MCF 10A (cell line): ENCODE measurements at places on chromosomes 12 and 14.

- no peak for DNase-seq
These were observed 2.8 kb upstream of the KRT1 start for GRCh38 chr12:52682938-52683574.

GRCh38 chr12:64028541-64028940, 184.0 kb downstream of the SRGAP1 start:
- no peak for DNase-seq

GRCh38 chr14:68841016-68841809, 48.3 kb upstream of the ZFP36L1 start:
- DNase-seq: no peak

- peak; percentile 73 for DNase-seq
These were observed 17.3 kb upstream of the TMPRSS12 start for GRCh38 chr12:50825372-50825838.

GRCh38 chr12:121423253-121423652, 23.3 kb downstream of the RNF34 start:
- DNase-seq: no peak

DNA sequence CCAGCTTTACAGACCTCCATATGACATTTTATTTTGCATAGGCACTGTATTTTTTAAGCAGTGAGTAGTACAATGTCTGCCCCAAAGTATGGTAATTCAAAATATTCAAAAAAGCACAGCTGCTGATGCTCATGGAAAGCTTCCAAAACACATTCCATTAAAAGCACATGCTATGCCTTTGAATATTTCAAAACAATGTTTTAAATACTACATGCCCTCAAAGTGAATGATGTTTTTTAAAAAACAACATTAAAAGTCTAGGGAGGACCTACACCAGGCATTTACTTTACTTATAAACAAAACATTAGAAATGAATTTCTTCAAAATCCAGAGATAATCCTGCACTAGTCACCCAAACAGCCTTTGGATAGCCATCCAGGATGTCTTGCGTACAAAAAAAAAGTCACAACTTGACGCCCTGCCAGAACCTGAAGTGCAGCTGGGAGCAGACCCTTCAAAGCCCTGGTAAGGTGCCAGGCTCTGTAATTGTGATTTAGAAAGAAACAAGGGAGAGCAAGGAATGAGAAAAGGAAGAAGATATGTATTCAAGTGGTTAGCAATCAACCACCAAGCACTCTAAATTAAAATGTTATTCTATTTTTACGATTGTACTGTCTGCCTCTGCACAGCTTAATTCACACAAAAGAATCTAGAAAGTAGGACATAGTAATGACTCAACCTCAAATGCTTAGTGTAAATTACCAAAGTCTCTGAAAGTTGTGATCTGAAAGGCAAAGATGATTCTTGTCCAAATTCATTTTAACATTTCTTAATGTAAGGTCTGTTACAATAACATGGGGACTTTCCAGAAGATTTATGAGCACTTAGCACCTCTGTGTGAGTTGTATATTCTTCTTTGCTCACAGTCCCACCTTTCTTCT, 31.9 kb downstream of the CEP83 start:
- DNase-seq: peak; percentile 65

DNA sequence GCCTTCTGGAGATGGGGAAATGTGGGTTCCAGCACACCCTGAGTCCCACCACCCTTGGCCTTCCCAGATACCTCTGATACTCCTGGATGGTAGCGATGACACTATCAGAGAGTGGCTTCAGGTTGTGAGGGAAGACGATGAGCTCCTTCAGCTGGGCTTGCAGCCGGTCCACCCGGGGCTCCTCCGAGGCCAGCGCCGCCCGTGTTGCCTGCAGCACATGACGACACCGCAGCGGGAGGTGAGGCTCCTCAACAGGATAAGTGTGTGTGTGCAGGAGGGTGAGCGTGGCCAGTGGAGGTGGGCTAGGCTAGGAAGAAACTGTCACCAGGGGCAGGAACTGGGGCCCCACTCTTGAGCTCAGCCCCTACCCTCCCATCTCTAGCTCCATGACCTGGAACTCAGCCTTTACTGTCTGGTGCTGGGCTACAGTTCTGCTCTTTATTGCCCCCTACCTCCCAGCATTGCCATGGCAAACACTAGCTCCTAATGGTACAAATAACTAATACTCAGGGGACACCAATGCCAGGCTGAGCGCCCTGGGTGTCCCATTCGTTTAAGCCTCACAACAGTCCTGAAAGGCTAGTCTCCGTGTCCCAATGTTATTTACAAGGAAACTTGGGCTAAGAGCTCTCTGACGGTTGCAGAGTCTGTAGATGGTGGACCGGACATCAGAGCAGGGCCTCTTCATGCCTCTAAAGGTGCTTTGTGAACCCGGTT, 64.1 kb downstream of the SYNE3 start:
- peak; percentile 28 for DNase-seq

- DNase-seq: no peak
These were observed 26.0 kb downstream of the ITPK1 start for GRCh38 chr14:93089521-93090269.

DNA sequence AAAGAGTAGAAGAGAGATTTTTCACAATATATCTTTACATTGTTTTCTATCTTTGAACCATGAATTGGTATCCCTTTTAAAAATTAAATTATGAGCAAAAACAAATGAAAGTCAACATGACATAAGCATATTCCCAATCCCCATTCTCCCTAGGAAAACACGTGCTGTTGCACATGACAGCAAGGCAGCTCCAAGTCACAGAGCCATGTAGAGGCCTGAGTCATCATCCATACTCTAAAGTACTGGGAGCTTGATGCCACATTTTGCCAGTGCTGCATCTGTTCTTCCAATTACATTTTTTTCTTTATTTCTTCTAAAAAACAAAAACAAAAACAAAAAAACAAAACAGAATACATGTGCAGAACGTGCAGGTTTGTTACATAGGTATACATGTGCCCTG, 115.2 kb downstream of the ITPR2 start:
- no peak for DNase-seq

DNA sequence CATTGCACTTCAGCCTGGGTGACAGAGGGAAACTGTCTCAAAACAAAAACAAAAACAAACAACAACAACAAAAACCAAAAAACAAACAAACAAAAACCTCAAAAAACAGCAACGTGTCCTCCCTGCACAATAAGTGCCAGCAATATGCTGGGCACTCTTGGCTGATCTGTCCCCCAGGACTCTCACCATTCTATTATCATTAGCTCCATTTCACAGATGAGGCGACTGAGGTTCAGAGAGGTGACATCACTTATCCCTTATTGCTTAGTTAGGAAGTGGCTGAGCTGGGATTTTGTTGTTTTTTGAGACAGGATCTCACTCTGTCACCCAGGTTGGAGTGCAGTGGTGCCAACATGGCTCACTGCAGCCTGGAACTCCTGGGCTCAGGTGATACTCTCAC, 33.0 kb upstream of the CCDC63 start:
- no peak for DNase-seq

GRCh38 chr14:95143808-95144620, 13.3 kb downstream of the DICER1 start:
- no peak for DNase-seq

- DNase-seq: no peak
These were observed 56.5 kb upstream of the PCNX4 start for GRCh38 chr14:60035177-60035576.

DNA sequence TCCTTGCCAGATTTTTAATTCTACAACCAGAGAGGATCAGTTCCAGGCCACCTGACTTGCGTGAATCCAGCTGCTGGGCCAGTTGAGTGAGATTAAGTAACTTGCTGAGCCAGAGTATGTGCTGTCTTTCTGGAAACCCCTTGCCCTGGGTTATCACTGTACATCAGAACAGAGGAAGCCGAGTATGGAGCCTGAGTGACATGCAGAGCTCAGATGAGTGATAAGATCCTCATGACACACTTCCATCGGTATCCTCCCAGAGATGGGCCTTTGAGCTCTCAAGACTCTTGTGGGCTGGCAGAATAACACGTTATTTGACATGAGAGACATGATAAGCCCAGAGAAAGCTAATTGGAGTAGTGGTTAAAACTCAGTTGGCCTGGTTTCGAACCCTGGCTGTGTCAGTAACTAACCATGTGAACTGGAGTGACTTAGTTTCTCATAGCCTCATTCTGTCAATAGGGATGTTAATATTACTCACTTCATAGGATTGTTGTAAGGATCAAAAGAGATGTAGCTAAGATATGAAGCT, 388.1 kb downstream of the ZFP36L1 start:
- no peak for DNase-seq

DNA sequence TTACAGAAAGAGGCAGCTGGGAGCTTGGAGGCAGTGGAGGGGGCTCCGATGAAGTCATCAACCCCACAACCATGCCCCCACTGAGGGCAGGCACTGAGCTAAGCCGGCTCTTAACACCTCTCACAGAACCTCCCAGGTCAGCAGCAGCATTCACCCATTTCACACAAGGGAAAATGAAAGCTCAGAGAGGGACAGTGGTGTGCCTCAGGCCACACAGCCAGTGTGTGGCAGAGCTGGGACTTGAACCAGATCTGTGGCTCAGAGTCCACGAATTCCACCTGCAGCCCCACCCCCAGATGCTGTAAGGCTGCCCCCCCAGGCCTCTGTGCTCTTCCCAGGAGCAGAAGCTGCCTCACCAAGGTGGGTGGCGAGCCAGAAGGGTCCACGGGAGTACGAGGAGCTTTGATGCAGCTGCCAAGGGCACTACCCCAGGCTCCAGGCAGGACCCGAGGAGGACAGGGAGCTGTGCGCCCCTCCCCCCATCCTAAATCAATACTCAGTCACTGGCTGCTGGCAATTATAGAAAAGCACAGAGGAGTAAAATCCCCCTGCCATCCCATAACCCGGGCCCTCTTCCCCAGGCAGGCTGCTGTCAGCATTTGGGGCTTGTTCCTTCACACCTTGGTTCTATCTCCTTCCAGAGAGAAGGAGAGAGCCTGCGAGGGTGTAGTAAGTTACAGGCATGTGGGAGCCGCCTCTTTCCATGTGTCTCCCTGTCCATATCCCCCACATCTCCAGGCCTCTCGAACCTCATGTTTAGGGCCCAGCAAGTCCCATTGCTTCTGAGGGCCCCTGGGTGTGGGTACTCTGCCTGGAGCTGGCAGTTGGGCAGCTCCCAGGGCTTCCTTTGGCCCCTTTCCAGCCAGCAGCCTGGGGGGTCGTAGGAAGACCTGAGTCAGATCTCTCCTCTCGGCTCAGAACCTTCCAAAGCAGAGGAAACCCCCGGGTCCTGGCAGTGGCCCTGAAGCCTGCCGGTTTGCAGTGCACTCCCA, 47.6 kb downstream of the FAM222A start:
- no peak for DNase-seq

DNA sequence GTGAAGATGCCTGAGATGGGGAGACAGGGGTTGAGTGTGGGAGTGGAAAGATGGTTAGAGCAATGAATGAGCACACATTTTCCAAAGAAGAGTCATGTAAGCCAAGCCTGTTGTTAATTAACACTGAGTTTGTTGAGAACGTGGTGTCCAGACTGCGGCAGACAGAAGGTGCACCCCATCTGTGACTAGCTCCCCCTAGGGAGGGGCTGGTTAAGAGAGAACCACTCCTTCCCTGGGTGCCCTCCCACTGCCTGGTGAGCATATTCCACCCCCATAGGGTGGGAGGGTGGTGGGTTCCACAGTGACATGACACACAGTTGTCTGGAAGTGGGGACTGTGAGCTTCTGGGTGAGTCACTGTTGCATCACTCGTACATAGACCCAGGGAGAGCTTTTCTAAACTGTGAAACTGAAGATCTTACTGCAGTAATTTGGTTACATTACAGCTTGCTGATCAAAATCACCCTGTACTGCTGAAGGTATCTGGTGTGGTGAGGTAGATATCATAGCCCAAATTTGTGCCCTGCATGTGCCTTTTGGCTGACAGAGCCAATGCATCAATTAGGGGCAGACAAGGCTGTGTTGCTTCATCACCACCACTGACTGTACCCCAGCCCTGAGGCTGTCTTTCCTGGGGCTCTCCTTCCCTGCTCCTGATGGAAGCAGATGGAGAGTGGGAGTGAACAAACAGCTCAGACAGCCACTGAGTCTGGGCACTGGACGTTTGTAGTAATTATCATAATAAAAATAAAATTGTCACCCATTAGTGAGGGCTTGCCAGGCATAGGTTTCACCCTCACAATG, 150.9 kb downstream of the EMP1 start:
- peak; percentile 72 for DNase-seq

DNA sequence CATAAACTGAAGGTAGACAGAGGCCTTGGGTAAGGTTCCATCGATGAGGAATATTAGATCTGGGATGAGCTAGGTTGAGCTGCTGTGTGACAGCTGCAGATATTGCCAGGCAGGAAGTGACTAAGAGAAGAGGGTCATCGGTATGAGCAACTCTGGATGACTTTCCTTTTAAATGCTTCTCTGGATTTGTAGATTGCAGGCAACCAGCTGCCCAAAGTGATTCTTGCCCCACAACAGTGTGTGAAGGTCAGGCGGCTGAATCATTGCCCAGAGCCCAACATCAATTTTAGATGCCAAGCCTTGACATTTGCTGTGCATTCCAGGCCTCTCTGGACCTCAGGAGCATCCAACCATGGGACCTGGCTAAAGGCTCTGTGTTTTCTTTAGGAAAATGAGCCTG, 255.9 kb downstream of the DPF3 start:
- DNase-seq: peak; percentile 69

GRCh38 chr12:27564612-27565213, 40.7 kb downstream of the PPFIBP1 start:
- no peak for DNase-seq

DNA sequence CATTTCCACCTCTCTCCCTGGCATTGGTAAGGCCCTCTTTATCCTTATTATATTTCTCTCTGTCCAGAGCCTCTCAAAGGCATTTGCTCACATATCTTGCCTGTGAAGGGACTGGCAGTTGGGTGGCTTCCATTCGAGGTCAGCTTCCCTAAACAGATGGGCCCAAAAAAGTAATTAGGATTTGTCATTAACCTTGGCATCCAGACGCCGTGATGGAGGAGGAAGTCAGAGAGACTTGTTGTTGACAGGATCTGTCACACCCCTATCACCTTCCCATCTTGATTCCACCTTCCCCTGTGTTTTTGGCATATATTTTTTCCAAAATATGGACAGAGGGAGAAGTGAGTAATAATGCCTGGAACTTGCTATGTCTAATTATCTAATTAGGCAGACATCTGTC, 54.0 kb upstream of the OAS1 start:
- no peak for DNase-seq

- no peak for DNase-seq
These were observed 24.8 kb upstream of the TEAD4 start for GRCh38 chr12:2934371-2934770.

- DNase-seq: no peak
These were observed 176.1 kb downstream of the GXYLT1 start for GRCh38 chr12:41968599-41968998.

DNA sequence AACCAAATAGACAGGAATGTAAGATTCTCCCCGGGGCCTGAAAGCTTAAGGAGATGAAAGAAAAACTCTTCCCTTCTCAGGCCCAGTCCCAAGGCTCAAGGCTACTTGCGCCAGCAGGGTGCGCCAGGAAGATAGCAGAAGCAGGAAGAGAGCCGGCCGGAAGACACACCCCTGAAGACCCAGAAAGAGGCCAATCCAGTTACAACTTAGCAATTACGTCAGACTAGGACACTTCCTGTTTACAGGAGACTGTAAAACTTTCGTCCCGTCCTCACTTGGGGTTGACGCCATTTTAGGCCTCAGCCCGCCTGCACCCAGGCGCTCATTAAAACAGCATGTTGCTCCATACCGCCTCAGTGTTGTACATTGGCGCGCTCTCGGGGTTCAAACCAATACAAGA, 9.4 kb downstream of the COX16 start:
- no peak for DNase-seq

GRCh38 chr12:98238515-98239130, 276.8 kb upstream of the TMPO start:
- peak; percentile 70 for DNase-seq
